Stimulated activated CD4-positive, alpha-beta T cell treated with anti-CD3 and anti-CD28 coated beads, TNF-alpha, amount 100 ng/mL, for 48 hours (primary cell): ENCODE measurements at places on chromosomes 6 and 20.

DNA sequence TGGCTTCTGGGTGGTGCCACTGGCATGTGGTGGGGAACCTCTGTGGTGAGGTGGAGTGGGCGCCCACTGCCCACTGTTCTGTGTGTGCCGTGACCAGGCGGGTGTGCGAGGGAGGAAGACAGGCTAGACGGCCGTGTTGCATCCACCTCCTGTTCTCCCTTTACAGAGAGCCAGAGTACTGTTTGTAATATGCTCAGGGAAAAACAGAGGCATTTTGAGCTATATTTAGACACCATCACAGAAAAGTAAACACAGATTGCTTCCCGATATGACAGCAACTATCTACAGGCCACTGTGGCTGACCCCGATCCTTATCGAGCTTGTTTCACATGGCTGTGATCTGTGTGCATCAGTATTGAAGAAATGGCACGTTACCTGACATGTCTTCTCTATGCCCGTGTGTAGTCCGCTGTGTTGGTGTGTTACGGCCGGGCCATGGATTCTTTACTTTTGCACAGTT is 45.6 kb downstream of the ARID1B start:
- no peak for DNase-seq

GRCh38 chr6:131476362-131476761 is 96.7 kb upstream of the ARG1 start:
- no peak for DNase-seq

GRCh38 chr6:122683989-122684651 is 73.9 kb downstream of the PKIB start:
- no peak for DNase-seq

DNA sequence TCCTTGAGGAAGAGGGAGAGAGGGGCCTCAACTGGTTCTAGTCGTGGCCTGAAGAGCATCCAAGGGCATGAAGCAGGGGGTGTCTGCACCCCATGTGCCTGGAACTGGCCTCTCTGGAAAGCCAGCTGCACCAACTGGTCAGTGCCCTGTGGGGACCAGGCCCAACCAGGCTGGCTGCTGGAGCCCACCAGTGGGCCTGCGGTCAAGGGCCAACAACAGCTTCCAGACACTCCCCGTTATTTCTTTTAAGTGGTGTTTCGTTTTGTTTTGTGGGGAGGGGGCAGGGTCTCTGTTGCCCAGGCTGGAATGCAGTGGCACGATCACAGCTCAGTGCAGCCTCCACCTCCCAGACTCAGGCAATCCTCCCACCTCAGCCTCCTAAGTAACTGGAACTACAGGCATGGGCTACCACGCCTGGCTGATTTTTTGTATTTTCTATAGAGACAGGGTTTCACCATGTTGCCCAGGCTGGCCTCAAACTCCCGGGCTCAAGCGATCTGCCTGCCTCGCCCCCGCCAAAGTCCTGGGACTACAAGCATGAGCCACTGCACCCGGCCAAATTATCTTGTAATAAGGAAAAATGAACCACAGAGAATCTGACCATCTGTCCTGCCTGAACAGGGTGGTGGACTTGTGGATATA is 11.9 kb upstream of the C20orf144 start:
- no peak for DNase-seq

GRCh38 chr20:5665417-5665816 is 84.8 kb upstream of the SHLD1 start:
- DNase-seq: no peak

GRCh38 chr6:30135147-30135546 is 793 bp upstream of the TRIM40 start:
- no peak for DNase-seq

GRCh38 chr20:18647777-18648176 is 59.9 kb downstream of the DTD1 start:
- DNase-seq: no peak

GRCh38 chr6:25939593-25939992 is 9.1 kb upstream of the SLC17A2 start:
- no peak for DNase-seq

GRCh38 chr20:9616833-9617461 is 102.6 kb downstream of the LAMP5 start:
- peak; percentile 15 for DNase-seq

DNA sequence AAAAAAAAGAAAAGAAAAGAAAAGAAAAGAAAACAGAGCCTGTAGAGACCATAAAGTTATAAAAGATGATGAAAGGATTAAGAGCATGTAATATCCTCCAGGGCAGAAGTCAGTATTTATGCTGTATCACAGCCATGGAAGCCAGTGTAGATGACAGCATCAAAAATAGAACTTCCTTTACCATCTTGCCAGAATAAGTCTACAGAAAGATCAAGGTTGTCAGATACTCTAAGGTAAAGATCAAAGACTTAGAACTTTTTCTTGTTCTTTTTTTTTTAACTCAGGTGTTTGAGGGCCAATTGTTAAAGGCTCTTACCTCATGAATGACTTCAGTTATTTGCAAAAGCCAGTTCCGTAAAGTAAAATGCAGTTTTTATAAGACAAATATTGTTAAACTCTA is 54.6 kb downstream of the ARHGAP18 start:
- DNase-seq: no peak

DNA sequence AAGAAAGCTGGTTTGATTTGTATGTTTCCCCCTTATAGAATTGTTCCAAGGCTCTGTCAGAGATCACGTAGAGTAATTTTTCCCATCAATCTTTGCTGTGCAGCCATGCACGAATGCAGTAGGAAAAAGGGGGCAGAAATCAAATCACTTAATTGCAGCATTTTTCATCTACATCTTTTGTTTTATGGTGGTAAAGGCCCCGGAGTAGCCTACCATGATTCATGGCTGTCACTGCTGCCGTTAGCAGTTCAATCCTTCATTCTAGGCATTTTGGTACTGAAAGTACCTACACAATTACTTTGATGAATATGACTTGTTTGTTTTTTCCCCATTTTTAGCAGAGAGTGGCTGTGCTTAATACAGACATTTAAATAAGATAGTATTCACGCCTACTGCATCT is 631.9 kb upstream of the MMS22L start:
- no peak for DNase-seq

DNA sequence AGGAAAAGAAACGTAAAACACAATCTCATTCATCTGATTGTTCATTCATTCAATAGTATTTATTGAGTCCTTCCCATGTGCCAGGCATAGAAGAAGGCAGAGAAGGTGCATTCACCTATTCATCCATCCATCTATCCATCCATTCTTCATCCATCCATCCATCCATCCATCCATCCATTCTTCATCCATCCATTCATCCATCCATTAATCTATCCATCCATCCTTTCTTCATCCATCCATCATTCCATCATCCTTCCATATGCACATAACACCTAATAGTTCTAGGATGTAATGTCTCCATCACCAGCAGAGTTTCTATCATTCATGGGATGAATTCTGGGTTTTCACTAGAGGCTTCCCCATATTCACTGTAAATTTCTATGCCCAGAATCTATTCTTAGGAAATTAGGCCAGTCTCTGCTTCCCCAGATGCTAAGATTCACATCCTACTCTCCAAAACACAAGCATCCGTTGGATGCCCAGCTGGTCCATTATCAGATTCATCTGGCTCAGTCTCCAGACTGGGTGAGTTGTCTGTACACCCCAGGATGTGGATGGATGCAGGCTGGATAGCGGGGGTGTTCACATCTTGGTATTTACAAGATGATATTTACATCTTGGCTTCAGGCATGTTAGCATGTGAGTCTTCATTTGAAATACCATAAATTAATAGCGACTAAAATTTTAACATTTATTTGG is 517.7 kb upstream of the SULF2 start:
- no peak for DNase-seq

- DNase-seq: no peak
Measured at GRCh38 chr6:145327586-145327985, 407.7 kb downstream of the EPM2A start.

DNA sequence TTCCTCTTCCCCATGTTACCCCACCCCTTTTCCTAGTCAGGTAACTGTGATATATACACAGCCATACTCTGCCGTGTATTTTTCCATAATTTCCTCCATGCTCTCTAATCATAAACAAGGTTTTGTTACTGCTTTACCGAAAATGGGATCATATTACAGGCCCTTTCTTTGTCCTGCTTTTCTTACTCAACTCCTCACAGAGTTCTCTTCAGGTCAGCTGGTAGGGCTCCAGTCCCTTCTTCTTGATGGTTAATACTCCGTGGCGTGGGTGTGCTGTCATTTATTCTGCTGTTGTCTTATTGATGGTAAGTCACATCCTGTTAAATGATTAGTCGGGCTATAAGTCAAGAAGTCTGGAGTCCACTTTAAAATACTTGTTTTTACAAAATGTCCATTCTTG is 24.9 kb upstream of the PI16 start:
- no peak for DNase-seq

DNA sequence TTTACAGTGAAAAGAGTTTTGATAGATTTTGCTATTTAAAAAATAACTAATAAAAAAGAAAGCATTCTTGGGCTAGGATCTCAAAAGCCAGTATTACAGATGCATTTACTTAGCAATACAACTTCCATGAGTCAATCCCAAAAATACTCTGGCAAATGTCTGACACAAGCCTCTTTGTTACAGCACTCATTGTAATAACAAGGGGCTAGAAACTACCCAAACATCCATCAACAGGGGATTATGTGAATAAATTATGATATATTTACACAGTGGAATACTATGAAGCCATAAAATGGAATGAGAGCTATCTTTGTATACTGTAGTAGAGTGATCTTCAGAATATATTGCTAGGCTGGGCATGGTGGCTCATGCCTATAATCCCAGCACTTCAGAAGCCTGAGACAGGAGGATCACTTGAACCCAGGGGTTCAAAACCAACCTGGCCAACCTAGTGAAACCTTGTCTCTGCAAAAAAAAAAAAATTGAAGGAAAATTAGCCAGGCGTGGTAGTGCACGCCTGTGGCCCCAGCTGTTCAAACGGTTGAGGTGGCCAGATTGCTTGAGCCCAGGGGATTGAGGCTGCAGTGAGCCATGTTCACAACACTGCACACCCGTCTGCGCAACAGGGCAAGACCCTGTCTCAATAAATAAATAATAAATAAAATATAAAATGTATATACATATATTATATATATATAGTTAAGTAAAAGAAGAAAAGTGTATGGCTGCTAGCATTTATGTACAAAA is 34.7 kb upstream of the TOP1 start:
- no peak for DNase-seq

DNA sequence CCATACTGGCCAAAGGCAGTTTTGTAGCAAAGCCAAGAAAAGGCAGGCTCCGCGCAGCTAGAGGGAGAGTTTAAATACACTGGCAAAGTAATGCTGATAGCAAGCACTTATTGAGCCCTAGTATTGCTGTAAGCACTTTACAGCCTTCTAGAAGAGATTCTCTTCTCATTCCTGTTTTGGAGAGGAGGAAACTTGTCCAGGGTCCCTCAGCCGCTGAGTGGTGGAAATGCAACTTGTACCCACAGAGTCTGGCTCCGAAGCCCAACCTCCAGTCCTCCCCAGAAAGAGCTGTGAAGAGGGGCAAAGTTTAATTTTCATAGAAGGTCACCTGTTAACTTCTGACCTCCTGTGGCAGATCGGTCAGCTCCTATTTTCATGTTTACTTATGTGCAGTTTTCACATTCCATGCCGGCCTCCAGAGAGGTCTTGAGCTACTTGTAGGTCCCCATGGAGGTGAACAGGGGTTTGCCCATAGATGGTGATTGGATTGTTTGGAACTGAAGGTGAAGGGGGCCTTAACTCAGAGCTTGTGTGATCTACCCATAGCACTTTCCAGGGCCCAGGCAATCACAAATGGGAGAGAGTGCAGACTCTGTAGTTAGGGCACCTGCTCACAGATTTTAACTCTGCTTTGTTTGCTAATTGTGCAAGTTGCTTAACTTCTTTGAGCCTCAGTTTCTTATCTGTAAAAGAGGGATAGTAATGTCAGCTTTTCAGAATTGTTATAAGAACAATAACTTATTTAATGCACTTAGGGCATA is 70.7 kb downstream of the LYRM2 start:
- DNase-seq: no peak

- DNase-seq: no peak
Measured at GRCh38 chr6:75436869-75437268, 56.7 kb downstream of the FILIP1 start.

- DNase-seq: no peak
Measured at GRCh38 chr6:77425216-77425615, 38.1 kb downstream of the HTR1B start.

- DNase-seq: no peak
Measured at GRCh38 chr20:64011366-64011779, 24.6 kb upstream of the C20orf204 start.

GRCh38 chr6:22334778-22335177 is 37.9 kb upstream of the PRL start:
- no peak for DNase-seq

DNA sequence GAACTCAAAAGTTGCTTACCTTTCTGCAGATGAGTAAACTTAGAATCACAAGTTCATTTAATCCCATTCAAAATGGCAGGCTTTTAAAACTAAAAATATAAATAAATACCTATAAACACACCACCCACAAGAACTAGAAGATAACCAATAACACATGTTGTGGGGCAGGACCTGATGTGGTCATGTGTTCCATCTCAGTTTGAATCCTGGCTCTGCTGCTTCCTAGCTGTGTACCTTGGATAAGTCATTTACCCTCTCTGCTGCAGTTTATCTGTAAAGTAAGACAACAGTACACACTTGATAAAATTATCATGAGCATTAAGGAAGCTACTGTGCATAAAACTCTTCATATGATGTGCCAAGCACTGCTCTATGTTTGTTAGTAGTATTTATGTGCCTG is 22.0 kb downstream of the TRIM27 start:
- DNase-seq: no peak

GRCh38 chr20:12928755-12929401 is 79.9 kb upstream of the SPTLC3 start:
- DNase-seq: no peak

- no peak for DNase-seq
Measured at GRCh38 chr6:55034752-55035151, 139.6 kb upstream of the HCRTR2 start.

GRCh38 chr6:67640484-67640883 is 994.6 kb upstream of the ADGRB3 start:
- no peak for DNase-seq

DNA sequence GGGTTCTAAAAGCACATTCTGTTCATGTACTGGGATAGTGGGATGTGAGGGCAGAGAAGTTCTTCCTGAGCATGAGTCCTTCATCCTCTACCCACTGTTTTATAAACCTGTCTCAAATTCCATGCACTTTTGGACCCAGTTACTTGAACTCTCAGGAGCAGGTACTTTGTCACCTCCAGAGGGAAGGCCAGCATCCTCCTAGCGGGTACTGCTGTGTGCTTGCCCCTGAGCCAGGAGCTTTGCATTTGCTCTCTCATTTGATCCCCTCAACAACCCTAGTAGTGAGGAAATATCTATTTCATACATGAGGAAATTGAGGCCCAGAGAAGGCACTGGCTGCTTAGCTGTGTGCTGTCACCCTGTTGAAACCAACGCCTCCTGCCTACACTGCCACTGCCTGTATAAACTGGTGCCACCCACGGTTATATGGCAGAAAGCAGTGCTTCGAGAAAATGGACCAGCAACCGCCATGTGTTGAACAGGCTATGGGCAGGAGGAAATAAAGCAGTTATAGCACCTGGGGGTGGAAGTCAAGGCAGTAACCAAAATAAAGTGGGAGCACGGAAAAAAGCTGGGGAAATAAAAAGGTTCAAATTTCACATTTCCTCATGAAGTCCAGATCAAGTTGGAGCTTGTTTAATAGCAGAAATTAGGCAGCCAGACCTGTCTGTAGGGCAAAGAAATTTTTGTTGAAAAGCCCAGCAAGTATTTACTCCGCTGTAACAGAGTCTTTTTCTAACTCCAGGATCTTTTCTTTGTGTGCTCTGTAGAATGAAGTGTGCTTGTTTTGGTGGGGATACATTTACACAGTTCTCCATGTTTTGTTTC is 38.0 kb downstream of the KLHL31 start:
- DNase-seq: no peak
